ENCODE measurements at places on chromosomes 1 and 21. TPM values are rescaled to one million over a fixed set of nuclear protein-coding genes. Genes with fewer than 3 reads are reported as not detected.

MAP10 gene
- polyA plus RNA-seq: 6.8 TPM

ZMPSTE24 gene
- 61.2 TPM for polyA plus RNA-seq

LCE1E gene
- polyA plus RNA-seq: not detected

TNNT2 gene
- 56.4 TPM for polyA plus RNA-seq

IFI44L gene
- 7.6 TPM for polyA plus RNA-seq

RNU1-2 gene
- 1.9 TPM for polyA plus RNA-seq

SPRR1B gene
- not detected for polyA plus RNA-seq

LMOD1 gene
- 3.9 TPM for polyA plus RNA-seq

CREB3L4 gene
- 36.1 TPM for polyA plus RNA-seq

TMPRSS3 gene
- polyA plus RNA-seq: 1.7 TPM

FAM177B gene
- not detected for polyA plus RNA-seq

GRCh38 chr1:179190861-179191260 lies 38.6 kb downstream of the ABL2 start:
- DNase-seq: no peak

DNA sequence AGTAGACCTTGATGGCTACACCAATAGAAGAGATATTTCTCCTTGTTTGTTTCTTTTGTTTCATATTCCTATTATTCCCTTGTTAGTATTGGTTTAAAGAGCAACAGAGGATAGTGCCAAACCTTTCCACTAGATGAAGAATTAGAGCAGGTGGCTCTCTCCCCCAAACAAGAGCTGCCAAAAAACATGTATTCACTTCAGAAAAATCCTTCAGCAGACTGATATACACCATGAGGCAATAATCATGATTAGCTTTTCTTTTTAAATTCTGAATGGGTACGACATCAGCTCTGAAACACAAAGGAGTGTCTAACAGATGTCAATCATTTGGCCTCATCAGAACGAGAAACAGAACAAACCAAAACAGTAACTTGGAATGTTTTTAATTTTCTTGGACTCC lies 67.3 kb upstream of the MAP10 start:
- DNase-seq: no peak

DNA sequence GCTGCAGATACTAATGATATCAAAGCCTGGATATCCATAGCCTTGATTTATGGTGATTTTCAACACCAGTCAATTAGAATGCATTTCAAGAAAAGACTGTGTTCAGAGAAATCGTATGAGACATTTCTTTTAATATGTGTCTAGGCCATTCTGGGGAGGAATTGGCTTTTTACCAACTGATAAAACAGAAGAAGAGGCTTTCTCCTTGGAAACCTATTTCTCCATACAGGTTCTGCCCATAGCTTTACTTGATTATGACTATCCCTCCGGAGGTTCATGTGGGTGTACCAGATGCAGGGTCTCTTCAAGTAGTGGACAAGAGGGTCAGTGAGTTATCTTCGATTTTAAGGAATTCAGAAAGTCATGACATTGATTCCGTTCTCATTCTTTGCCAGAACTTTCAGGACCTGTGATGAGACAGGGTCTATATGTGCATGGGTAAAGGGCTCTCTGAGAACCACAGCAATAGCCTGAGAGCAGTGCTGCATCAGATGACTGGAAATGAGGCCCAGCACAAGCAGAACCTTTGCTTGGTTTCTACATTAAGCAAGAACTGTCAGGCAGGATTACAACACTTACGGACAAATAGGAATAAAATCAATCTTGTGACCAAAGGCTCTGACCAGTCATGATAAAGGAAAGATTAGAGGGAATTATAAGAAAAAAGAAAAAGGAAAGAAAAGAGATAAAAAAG lies 263.7 kb upstream of the SGIP1 start:
- DNase-seq: no peak

DNA sequence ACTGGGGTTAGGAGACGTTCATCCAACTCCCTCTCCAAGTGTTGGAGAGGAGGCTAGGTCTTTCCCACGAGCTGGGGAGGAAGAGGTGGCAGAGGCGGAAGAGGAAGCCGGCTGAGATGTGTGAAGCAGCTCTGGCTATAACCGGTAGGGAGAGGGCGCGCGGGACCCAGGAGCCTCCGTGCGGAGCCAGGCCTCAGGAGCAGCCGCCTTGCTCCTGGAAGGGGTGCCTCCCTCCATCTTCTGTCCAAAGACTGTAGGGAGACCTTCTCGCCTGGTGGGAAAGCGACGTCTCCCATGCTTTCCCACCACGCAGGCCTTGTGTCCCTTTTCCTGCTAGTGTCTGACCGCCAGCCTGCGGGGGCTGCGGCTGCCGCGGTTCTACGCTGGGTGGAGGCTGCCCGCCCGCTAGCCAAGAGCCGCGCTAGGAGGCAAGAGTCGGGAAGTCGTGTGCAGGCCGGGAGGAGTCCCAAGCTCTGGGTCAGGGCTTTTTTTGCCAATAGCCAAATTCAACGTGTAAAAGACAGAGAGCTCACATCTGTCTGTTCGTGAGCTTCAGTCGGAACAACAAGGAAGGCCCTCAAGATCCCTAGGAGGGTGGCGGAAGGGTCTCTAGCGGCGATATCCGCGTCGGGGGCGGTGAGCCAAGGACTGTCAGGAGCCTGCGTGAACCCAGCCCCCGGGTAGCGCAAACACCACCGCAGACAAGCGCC lies 8.4 kb upstream of the NBPF11 start:
- no peak for DNase-seq

- DNase-seq: no peak
Observed at GRCh38 chr1:114517348-114517747, 6.3 kb upstream of the TRIM33 start.

- no peak for DNase-seq
Observed at GRCh38 chr1:117044217-117044616, 15.9 kb upstream of the TTF2 start.

DNA sequence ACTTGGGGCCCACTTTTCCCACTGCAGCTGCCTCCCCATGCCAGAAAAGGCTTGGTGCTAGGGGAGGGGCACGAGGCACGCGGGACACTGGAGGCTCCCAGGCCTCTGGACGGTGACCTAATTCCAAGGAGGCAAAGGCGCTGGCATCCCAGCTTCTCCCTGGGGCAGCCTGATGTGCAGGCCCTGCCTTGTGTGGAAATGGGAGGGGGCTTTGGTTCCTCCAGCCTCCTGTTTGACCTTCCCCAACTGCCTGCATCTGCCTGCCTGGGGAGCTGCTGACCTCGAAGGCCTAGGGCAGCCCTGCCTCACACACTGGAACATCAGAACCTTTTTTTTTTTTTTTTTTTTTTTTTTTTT lies 39.9 kb downstream of the KIAA1614 start:
- DNase-seq: no peak

- no peak for DNase-seq
Observed at GRCh38 chr1:29520571-29521437, 284.5 kb downstream of the PTPRU start.

DNA sequence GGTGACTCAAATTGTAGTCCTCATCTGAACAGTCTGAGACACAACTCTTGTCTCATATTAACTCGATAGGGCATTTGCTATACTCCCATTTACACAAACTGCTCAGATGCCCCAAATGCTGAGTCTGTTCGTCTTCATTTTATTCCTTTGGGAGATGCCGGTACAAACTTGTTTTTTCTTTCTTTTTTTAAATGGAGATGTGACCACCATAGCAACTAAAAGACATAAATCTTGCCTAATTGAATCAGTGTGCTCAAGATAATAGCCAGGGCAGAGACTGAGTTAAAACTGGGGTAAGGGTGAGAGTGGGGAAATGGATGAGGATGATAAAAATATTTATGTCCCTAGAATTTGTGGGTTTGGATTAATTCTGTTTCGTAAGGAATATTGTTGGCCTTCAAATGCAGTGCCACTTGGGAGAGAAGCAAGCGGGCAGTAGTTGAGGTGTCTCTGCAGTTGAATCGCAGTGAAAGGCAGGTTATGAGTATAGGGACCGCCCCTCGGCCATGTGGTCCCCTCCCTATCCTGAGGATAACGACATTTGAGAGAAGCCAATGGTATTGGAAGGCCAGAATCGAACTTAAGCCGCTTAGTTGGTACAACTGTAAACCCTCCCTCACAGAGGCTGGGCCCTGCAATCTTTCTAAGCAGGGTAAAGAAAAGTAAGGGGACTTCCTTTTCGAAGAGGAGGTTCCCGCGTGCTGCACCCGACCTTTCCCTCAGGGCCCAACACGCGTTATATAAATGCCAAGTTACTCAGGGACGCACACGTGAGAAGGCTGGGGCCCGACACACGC lies 859 bp upstream of the LRRC8B start:
- DNase-seq: peak; percentile 59

GRCh38 chr1:239268007-239268406 lies 118.4 kb upstream of the CHRM3 start:
- no peak for DNase-seq

GRCh38 chr1:153510984-153511410 lies 24.8 kb downstream of the S100A6 start:
- DNase-seq: peak; percentile 76

- DNase-seq: no peak
Observed at GRCh38 chr1:202959276-202959620, 1.1 kb upstream of the ADIPOR1 start.

DNA sequence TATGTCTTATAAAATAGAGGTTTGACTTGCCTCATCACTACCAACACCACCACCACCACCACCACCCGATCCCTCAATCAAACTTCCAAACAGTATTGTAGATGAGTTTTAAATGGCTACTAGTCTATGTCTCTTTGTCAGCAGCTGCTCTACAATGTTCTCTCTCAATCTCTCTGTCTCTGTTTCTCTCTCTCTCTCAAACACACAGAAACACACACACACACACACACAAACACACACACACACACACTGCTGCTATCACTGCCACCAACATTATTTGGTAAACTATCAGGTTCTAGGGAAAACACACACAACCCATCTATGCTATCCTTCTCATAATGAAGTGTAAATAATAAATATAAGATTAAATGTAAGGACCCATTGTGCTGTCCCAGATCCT lies 2.4 kb downstream of the TNFSF4 start:
- no peak for DNase-seq

DNA sequence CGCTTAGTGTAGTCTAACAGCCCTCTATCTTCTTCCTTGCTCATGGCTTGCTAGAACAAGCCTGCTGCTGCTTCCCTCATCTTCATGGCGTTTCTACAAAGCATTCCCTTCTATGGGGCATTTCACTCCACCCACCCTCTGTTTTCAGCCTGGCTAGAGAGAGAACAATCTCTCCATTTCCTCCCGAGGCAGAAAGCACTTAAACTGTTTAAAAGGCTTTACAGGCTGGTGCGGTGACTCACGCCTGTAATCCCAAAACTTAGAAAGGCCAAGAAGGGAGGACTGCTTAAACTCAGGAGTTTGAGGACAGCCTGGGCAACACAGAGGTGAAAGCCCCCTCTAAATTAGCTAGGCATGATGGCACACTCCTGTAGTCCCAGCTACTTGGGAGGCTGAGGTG lies 17.8 kb downstream of the ORC1 start:
- DNase-seq: no peak

- no peak for DNase-seq
Observed at GRCh38 chr1:184801503-184801902, 46.8 kb upstream of the EDEM3 start.

DNA sequence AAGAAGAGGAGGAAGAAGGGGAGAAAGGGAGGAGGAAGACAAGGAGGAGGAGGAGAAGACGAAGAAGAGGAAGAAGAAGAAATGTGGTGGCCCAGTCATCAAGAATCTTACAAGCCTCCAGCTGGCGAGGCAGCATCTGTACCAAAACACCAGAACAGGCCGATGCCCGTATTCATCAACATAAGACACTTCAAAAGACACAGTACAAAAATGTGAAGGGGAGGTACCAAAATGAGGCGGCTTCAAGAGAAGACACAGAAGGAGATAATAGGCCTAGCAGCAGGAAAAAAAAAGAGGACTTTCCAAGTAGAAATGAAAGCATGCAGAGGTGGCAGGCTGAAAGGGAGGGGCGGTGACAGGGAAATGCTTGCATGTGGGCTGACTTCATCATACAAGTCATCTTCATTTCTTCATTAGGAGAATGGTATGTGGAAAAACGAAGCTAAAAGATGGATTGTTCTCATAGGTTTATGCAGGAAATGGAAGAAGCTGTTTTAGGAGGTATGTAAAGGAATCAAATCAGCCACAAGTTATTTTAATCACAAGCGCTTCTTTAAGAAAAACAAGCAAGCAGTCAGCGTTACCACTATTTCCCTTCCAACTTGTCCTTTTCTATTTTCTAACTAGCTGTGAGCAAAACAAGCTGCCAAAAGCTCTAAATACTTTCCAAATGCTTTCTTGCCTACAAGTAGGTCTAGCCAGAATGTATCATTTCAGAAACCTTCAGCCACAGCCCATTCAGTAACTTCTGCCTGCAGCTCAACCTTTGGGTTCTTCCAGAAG lies 192.3 kb downstream of the SLC45A1 start:
- no peak for DNase-seq

DNA sequence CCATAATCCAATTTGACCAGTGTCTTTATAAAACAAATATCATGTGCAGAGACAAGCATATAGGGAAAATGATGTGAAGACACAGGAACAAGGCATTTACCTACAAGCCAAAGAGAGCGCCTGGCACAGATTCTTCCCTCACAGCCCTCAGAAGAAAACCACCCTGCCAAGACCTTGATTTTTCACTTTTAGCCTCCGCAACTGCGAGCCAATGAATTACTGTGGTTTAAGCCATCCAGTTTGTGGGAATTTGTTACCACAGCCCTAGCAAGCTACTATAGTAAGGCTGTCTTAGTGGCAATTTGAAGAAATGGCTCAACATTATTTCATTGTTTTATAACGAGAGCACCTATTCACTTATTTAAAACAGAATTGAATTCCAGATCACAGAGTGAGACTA lies 85.7 kb upstream of the CCDC190 start:
- DNase-seq: no peak

DNA sequence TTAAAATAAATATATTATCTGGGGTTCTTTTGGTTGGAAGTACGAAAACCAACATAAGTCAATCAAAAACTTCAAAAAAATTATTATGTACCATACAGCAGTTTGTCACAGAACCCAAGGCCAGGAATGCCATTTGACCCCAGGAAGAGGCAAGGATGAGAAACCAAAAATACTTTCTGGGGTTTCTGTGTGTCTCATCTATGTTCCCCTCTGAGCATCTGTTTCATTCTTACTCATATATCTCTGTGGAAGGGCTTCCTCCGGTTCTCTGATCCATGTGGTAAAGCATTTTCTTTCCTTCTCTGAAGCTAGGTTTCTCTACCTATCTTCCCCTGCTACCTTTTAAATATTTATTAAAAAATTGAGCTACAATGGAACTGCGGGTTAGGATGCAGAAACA lies 9.8 kb upstream of the FCRL1 start:
- DNase-seq: no peak

- DNase-seq: no peak
Observed at GRCh38 chr1:235054466-235054865, 74.2 kb downstream of the TOMM20 start.

DNA sequence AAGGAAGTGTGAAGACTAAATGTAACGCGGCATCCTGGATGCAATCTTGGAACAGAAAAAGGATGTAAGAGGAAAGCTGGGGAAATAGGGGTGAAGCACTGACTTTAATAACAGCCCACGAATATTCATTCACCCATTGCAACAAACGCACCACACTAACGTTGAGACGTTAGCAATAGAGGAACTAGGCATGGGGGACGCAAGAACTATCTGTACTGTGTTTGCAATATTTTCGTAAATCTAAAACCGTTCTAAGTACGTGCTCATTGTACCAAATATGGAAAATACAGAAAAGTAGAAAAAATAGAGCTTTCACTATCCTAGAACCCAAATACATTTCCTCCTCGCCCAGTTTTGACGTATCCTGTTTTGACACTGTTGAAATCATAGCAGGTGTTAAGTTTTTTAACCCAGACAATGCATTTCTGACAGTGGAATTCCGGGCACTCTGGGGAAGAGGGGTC lies 3.9 kb downstream of the LAPTM5 start:
- no peak for DNase-seq

- no peak for DNase-seq
Observed at GRCh38 chr1:227225715-227226346, 92.5 kb downstream of the CDC42BPA start.

All from left kidney (tissue), 8 donors.